ENCODE measurements at places on chromosomes 5 and 9. TPM values are rescaled to one million over a fixed set of nuclear protein-coding genes. Genes with fewer than 3 reads are reported as not detected.

DNA sequence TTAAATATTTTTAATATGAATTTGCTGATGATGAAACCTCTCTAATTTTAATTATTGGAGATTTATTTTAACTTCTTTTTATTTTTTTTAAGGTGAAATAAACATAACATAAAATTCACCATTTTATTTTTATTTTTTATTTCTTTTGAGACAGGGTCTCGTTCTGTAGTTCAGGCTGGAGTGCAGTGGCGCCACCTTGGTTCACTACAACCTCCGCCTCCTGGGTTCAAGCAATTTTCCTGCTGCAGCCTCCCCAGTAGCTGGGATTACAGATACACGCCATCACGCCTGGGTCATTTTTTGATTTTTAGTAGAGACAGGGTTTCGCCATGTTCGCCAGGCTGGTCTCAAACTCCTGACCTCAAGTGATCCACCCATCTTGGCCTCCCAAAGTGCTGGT, 402.9 kb downstream of the PRR16 start:
- no peak for DNase-seq

DNA sequence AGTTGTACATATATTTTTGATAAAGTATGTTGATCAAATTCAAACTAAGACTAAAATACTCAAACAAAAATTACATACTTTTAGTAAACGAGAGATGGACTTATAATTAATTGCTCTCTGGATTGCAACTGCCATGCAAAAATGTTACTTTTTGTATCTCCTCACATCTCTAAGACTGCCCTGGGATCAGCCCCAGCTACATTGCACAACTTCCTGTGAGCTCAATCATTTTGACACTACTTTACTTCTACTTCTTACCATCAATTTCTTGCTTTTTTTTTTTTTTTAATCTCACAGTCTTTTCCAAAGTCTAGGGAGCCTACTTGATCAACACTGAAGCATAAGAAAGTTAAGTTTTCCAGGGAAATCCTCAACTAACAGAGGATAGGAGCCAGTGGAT, 506.0 kb upstream of the CDH10 start:
- DNase-seq, result no peak

DNA sequence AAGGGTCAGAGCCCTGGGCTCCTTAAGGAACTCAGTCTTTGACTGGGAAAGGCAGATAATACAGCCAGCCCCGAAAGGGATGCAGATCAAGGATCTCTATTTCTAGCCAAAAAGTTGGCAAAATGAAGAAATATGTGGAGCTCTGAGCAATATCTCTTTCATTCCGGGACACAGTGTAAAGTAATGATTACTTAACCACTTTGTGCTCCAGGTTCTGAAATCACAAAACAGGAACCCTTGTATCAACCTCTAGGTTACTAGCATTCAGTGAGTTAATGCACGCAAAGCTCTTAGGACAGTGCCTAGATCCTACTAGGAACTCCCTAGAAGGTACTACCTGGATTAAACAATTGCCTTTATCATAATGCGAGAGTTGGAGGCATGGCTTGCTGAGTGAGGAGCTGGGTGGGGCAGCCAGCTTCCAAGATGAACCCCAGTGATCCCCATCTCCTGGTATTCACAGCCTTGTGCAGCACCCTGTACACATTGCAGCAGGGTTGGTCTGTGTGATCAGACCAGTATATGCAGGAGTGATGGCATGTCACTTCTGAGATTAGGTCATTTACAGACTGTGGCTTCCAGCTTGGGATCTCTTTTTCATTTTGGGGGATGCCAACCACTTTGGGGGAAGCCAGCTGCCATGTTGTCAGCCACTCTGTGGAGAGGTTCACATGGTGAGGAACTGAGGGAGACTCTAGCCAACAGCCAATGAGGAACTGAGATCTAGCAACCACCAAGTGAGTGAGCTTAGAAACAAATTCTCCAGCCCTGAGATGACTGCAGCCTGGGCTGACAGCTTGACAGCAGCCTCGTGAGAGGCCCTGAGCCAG, 103.1 kb upstream of the SLC44A1 start:
- DNase-seq, result no peak

Gene PROB1
- 45.7 TPM for total RNA-seq

Gene C9orf50
- not detected for total RNA-seq

DNA sequence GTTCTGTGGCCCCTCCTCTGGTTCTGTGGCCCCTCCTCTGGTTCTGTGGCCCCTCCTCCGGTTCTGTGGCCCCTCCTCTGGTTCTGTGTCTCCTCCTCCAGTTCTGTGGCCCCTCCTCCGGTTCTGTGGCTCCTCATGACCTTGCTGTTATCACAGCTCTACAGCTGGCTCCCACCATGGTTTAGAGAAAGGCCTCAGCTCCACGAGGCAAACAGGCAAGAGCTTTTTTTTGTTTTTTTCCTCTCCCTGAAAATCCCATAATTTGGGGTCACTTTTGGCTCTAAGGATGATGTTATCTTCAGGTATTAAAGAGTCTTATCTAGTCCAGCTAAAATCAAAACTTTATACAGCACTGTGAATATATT, 31.8 kb downstream of the C5orf15 start:
- no peak for DNase-seq

- DNase-seq, result no peak
Measured at GRCh38 chr9:134414900-134415425, 88.7 kb downstream of the RXRA start.

DNA sequence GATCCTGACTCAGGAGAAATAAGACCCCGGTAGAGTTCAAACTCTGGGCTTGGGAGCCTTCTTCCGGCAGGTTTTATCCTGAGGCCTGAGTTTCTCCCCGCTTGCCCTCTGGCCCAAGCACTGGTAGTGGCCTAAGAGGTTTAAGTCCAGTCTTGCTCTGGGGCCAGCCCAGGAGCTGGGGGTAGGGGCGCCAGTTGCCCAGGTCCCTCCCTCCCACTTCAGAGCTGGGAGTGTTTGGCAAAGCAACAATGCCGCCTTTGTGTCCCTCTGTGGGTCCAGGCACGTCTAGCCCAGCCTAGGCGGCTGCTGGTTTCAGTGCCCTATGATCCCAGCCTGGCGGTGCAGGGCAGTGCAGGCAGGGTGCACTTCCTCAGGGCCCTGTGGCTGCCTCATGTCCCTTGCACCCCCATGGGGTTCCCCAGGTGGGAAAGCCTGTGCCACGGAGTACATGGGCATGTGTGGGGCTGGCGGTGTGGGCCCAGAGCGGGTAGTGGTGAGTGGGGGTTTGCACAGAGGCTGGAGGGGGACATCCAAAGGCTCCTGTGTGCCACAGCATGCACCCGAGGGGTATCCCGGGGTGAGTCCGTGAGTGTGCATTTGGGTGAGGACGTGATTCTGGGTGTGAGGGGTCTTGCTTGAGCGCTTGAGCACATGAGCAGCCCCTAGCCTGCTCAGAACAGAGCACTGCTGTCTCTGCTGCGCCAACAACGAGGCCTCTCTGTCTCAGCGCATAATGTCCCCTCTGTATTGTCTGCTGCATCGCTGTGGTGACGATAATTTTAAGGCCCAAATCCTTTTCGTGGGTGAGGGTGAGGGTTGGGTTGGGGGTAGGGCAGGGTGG, 61.7 kb upstream of the PSD2 start:
- DNase-seq, result no peak

All from heart right ventricle (tissue), 16 donors.